Stimulated activated CD8-positive, alpha-beta memory T cell treated with anti-CD3 and anti-CD28 coated beads, Interleukin-4, amount 100 ng/mL, for 4 hours (primary cell): ENCODE measurements at places on chromosomes 12 and 14.

DNA sequence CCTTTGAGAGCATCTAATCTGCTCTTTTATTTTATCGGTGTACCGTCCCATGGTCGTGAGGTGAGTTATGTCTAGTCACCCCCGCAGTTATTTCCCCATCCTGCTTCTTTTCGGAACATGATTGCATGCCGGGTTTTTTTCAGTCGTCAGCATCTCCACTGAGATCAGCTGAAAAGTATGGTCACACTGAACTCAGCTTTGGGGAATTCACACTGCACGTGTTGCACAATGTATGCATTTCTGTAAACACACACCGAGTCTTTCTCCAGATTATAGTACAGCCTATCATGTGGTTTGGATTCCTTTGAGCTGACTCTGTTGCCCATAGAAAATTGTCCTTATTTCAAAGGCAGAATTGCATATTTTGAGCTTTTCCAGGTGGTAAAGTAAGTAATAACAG is 24.6 kb downstream of the PLXNC1 start:
- no peak for DNase-seq

DNA sequence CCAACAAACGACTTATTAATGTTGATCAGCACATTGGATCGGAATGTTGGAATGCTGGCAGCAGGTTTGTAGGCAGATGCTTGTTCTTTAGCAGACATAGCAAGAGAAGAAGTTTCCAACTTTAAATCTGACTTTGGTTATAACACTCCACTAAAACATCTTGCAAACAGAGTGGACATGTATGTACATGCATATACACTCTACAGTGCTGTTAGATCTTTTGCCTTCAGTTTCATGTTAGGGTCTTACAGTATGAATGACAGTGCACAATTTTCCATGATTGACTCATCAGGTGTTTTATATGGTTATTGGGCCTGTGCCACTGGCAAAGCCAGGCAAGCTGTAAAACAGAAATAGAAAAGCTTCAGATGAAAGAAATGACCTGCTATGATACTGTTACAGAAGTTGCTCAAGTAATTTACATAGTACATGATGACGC is 14.3 kb upstream of the DHRS7 start:
- no peak for DNase-seq

- no peak for DNase-seq
Observed at GRCh38 chr12:113239811-113240331, 18.6 kb downstream of the TPCN1 start.

DNA sequence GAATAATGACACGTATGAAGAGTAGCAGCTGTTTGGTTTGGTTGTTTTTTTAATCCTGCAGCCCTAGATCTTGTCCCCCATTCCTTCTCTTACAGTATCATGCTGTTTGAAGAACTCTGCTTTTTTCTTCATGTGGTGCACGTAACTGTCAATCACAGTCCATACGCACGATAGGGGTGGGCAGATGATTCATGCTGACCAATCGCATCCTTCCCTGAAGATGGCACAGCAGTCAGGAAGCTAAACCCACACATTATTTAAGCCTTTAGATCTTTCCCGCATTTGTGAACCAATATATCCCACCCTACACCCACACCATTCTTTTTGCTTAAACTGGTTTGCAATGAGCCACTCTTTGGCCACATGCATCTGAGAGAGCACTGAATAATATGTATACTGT is 158.9 kb upstream of the PLEKHA5 start:
- DNase-seq = no peak

DNA sequence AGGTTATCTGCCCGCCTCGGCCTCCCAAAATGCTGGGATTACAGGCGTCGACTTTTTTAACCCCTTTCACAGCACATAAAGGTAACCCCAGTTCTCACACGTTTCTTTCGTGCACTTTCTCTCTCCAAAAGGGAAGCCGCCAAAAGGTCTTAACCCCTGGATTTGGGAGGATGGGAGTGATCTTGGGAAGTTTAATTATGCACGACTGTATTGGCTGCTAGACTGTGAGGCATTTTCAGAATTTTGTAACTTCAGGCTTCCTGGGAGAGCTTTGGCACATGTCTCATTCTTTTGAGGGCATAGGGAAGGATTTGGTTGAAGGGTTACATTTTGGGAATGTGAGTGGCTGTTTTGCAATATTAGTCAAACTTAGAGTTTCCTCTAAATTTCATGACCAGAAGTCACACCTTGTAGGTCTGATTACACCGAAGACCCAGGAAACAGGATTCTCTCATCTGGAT is 1.4 kb upstream of the SMARCC2 start:
- DNase-seq = no peak

DNA sequence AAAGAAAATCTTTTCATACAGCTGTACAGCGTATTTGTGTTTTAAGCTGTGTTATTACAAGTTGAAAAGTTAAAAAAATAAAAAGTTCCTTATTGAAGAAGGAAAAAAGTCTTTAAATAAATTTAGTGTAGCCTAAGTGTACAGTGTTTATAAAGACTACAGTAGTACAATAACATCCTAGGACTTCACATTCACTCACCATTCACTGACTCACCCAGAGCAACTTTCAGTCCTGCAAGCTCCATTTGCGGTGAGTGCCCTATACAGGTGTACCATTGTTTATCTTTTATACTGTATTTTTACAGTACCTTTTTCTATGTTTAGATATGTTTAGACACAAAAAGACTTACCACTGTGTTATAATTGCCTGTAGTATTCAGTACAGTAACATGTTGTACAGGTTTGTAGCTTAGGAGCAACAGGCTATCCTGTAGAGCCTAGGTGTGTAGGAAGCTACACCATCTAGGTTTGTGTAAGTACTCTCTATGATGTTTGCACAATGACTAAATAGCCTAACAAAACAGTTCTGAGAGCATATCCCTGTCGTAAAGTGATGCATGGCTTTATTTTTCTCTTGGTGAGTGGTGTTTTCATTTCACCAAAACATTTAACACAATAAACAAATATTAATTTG is 275.2 kb downstream of the DACT1 start:
- no peak for DNase-seq

- DNase-seq = no peak
Observed at GRCh38 chr12:1277905-1278304, 286.9 kb downstream of the ERC1 start.

GRCh38 chr12:84276215-84276614 is 636.4 kb downstream of the SLC6A15 start:
- DNase-seq = no peak

DNA sequence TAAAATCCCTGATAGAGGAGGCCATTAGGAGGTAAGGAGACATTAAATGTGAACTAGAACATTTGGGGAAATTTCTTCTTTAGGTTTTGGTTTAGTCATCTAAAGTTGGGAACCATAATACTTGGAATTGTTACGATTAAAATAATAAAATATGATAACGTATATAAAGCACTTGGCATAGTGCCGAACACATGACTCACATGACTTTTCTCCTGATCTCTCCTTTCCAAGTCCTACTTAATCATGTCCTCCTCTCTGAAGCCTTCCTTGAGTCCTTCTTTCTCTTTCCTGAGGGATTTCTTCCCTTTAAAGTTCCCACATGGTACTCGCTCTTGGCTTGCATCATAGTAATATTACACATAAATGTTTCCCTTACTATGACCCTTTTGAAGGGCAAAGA is 20.0 kb downstream of the BEST3 start:
- no peak for DNase-seq

- no peak for DNase-seq
Observed at GRCh38 chr12:66049538-66050282, 80.8 kb downstream of the LLPH start.

DNA sequence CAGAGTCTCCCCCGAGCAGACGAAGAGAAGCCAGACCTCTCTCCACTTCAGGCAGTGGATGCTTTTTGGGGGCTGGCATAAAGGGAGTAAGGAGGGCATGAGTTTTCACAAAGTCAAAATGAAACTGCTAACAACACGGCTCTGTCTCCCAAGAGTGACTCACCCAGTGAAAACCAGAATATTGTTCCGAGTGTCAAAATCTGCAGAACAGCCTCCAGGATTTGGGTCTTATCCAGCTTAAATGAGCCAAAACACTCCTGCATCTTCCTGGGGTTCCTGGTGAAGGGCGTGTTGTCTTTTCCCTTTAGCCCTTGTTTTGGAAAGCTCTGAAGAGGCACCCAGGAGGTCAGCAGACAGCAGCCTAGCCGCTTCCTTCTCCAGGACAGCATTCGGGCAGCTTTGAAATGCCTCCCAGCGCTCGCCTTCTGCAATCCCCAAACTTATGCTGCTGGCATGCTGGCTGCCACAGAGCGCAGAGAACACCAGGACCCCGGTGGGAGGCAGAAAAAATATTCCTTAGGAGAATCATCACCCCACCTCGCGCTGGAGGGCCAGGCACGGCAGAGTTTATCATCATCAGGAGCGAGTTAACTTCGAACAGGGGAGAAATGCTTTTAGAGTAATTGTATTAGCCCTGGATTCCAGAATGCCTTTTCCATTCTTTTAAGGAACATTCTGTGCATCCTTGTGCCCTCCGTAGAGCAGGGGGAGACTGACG is 117.7 kb upstream of the NCOR2 start:
- DNase-seq = no peak

GRCh38 chr14:50904719-50905118 is 32.9 kb downstream of the ABHD12B start:
- DNase-seq = no peak

DNA sequence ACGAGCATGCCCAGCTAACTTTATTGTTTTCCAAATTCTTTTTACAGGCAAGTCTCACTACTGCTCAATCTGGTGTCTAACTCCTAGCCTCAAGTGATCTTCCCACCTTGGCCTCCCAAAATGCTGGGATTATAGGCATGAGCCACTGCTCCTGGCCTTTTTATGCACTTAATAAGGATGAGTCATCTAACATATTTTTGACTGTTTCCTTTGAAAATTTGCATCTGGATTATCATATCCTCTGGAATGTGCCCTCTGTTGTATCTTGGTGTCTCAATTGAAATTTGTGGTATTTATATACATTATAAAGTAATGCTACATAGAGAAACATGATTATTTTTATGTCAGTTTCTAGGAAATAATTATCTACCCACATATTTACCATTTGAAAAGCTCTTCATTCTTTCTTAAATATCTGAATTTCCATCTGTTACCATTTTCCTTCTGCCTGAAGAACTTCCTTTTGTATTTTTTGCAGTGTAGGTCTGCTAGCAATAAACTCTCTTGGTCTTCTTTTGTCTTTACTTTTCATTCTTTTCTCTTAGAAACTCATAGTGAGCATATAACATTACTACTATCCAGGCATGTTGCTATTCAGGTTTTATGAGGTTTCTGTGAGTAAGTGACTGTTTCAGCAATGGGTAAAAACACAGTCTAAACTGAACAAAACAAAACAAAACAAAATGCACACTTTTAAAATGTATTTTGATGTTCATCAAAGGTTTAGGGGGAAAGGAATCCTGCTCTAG is 52.8 kb upstream of the CNOT2 start:
- no peak for DNase-seq

DNA sequence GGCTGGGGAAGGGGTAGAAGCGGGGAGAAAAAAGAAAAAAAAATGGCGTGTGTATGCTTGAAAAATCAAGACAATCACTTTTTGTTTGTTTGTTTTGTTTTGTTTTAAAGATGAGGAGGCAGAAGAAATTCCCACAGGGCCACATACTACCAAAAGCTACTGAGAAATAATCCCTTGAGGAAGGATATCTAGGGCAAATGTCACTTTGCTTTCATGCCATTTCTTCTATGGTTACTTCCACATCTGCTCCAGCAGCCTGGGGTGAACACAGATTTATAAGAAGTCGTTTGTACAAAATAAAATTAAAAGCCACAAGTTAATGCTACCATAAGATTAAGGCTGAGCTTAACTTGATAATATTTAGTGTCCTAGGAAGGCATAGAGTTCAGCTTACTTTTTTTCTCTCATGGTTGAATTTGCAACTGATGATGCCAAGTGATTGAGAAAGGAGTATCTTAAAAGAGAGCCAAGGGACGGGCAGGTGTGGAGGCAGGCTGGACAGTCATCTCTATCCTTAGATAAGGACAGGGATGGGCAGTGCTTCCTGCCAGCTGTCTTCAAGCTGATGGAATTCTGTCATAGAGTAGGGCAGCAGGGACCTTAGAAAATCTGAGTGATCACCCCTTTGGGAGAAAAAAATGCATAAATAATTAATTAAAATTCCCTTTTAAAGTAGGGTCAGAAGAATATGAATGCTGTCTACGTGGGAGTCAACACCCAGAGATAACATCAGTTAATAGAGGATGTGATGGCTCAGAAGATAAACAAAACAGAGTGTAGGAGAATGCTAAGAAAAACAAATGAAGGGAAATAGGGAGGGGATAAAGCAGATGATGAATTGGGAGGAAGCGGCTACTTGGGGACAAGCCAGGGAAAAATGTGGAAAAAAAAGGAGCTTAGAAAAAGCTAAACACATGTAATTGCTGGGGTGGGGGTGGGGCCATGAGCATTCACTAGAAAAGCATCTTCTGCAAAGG is 57.1 kb downstream of the DYRK2 start:
- DNase-seq = no peak

DNA sequence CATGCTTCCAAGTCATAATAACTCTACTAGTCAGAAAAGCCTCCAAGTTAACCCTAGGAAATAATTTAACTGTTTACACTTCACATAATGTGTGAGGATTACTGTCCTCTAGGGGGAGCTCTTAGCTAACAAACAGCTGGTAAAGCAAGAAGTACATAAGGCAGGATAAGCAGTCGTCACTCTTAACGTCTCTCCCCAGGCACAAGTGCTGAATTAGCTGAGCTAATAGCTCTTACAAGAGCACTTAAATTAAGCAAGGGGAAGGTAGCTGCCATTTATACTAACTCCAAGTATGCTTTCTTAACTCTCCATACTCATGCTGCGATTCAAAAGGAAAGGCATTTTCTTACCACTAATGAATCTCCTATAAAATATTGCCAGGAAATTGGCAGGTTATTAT is 79.3 kb upstream of the TSPAN11 start:
- DNase-seq = no peak

DNA sequence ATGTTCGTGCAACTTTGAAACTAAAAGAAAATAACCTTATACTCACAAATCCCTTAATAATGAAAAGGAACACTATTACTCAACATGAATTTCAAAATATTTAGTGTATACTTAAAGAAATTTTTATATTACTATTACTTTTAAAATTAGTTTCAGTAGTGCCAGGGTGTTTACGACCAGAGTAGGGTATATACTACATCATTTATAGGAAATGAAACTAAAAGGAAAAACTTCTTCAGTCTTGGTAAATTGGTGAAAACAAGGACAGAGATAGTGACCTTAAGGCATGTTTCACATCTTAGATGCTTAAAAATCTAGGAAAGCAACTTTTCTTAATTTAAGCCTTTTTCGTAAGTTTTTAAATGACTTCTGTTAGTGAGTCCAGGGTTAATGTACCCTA is 4.5 kb downstream of the USP15 start:
- DNase-seq = no peak

- no peak for DNase-seq
Observed at GRCh38 chr12:45292486-45293195, 76.7 kb downstream of the ANO6 start.

GRCh38 chr14:55628426-55628825 is 48.4 kb downstream of the KTN1 start:
- no peak for DNase-seq

- no peak for DNase-seq
Observed at GRCh38 chr12:109921982-109922381, 21.9 kb downstream of the TCHP start.

GRCh38 chr14:89108608-89109007 is 284.2 kb downstream of the TTC8 start:
- no peak for DNase-seq
